Fibroblast of lung (primary cell): ENCODE measurements at places on chromosomes 12 and 14. TPM values are rescaled to one million over a fixed set of nuclear protein-coding genes. Genes with fewer than 3 reads are reported as not detected.

GRCh38 chr14:22479132-22479531 lies 109.9 kb downstream of the DAD1 start:
- DNase-seq = no peak

GRCh38 chr14:90985601-90986242 lies 74.7 kb downstream of the RPS6KA5 start:
- no peak for DNase-seq

DNA sequence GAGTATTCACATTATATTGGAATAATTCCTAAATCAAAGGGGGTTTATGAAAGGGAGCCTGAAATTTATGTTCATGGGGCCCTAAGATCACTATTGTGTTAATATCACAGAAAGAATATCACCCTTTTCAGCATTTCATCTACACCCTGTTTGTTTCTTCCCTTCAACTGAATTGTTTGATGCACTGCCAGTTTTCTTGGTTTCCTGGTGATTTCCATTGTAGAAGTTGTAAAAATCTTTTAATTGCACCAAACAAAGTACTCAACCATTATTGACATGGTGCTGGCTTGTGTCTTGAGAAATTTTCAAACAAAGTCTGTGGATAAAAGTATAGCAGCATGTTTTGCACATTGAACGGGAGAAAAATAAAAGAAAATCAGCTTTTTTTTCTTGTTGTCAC lies 154.8 kb upstream of the PRKD1 start:
- no peak for DNase-seq

DNA sequence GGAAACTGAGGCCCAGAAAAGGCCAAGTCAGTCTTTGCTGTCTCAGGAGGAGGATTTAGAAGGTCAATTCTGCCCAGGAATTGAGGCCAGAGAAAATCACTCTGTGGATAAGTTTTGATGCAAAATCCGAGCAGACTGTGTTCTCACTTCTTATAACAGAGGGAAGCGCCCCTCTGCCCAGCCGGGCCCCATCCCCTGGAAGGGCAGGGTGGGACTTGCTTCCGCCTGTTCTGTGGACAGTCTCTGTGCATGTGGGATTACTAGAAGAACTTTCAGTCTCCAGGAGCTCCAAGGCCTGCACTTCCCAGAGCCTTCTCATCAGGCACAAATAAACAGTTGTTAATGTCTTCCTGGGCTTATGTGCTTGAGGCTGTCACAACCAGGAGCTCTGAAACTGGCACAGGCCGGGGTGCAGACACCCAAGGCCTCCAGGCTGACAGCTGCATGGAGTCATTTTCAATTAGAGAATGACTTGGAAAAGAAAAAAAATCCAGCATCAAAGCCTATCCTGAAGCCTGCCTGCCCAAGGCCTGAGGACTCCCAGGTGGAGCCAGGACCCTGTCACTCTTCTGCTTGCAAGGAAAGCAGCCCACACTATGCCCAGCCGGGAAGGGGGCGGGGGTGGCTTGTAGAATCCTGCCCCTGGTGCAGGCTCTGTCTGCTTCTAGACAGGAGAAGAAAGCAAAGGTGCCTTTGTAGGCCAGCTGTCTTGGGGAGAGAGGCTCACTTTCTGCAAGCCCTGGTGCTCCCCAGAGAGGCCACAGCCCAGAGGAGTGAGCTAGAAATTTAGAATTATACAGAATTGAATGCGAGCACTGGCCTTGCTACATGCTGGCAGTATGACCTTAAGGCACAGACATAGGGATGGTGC lies 84.7 kb downstream of the NTF3 start:
- DNase-seq = no peak

DNA sequence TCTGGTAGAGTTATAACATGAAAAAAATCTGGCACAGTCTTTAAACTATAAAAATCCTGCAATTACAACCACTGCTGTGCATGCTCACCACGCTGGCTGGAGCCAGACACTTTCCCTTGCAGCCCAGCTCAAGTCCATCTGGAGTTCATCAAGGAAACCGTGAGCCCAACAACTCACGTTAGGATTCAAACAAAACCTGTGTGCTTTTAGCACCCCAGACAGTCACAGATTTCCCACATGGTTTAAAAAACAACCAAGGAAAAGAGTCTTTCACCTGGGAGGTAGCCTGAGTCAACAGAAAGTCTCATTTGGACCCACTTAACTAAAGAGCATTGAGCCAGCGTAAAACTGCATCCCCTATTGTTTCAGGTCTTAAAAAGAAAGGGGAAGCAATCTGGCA lies 4.7 kb downstream of the LRIG3 start:
- peak; percentile 75 for DNase-seq

DNA sequence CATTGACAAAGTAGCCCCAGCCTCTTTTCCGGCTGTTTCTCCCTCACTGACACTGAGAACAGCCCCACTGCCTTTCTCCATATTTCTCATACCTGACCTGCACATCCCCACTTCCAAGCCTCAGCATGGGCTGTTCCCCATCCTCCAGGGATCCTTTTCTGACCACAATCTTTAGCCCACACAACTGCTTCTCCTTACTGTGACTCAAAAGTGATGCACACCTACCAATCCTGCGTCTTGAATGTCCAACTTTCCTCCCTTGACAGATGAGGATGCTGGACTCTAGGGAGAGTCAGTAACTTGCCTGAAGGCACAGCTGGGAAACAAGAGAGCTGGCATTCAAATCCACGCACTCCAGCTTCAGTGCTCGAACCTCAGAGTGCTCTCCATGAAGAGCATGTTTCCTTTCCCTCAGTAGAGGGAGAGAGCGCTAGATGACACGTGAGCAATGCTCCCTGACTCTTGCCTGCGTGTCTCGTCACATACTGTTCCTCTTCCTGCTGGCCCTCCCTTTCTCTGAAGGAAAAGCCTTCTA lies 75.6 kb downstream of the NTF3 start:
- peak; percentile 7 for DNase-seq

- DNase-seq = peak; percentile 30
Observed at GRCh38 chr12:93502802-93503623, 35.7 kb downstream of the MRPL42 start.

GRCh38 chr12:129848876-129849275 lies 54.9 kb downstream of the TMEM132D start:
- peak; percentile 85 for DNase-seq

- peak; percentile 99 for DNase-seq
Observed at GRCh38 chr12:98418357-98419075, 96.9 kb upstream of the TMPO start.

DNA sequence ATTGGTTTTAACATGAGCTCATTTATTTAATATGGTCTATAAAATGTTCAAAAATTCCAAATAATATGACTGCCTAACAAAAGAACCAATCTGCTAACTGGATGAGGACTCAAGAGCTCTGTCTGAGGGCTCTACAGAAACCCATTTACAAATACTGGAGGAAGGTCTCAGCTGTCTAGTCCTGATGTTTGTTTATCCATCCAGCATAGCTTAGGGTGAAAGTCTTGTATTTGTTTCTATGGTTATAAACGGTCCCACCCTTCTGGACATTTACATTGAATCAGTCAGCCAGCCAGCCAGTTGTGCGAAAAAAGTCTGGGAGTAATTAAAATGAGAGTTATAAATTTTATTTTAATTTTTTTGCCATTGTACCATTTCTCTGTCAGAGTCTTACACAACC lies 220.7 kb downstream of the BMP4 start:
- no peak for DNase-seq

GRCh38 chr14:31078766-31079165 lies 52.6 kb upstream of the STRN3 start:
- DNase-seq = no peak

The GLIPR1 gene
- total RNA-seq = 36.0 and 59.8 TPM in 2 replicates

The KRT84 gene
- not detected in 2 replicates for total RNA-seq

The C12orf54 gene
- total RNA-seq = not detected in 2 replicates

The P2RX7 gene
- total RNA-seq = 16.7 and 17.2 TPM in 2 replicates
